Activated T-helper 1 cell treated with anti-CD3 and anti-CD28 coated beads, Interleukin-2, amount 50 U/mL, for 16 hours (primary cell): ENCODE measurements at places on chromosomes 4 and X.

DNA sequence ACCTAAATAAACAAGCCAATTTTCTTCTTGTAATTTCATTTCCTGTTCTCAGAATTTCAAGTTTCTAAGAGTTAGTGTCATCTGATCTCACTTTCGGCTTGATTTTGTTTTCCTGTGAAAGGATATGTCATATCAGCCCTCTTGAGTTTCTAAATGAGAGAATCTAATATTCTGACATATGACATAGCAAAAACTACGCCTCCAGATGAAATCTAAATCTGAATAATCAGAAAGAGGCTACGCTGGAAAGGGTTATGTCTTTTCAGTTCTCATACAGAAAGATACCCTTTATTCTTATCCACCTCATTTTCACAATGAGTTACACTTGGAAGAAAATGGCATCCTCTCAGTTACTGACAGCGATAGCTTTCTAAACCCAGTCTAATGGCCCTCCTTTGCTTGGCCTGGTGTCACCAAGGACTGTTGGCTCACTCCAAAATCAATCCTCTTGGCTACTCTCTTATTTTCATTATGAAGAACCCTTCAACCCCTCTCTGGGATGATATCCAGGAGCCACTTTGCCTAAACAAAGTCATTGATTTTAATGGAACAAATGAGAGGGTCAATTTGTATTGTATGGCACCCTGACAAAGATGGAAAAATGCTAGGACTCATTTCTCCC lies 65.6 kb downstream of the ASB9 start:
- DNase-seq, result no peak

GRCh38 chr4:155005395-155006090 lies 202.9 kb upstream of the NPY2R start:
- DNase-seq, result no peak

DNA sequence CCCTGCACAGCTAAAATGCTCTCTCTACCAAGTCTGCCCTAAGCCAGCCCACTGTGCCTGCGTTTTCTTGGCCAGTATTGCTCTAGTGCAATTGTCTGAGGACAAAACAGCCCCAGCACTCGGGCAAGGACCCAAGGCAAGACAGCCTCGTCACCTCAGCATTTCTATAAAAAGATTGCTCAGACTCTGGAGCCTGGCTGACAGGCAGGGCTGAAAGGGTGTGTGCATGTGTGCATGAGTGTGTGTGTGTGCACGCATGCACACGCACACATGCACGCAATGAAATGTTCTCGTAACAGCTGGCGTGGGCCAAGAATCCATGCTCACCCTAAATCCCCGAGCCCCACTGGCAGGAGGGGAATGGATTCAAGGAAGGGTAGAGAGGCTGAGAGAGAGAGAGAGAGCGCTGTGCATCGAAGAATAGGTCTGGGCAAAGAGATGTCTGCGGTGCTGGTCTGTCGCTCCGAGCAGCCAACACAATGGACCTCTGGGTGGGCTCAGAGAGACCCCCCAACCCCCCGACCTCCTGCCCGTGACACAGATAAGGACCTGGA lies 579.2 kb downstream of the BCOR start:
- DNase-seq, result no peak

- DNase-seq, result no peak
These were observed 60.2 kb upstream of the HS3ST1 start for GRCh38 chr4:11488657-11489452.

DNA sequence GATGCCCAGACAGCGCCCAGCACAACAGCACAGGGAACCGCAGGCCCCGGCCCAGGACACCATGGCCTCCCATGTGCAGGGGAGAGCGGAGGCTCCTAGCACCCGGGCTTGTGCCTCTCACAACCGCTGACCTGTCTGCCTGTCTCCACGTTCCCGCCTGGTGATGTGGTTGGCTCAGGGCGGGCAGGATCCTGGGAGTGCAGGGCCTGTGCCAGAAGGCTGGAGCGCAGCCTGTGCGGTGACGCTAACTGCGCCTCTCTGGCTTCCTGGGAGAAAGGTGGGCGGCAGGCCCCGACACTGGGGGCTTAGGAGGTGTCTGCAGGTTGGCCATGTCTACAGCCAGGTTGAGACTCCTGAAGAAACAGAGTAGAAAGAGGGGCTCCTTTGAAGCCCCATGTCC lies 48.7 kb downstream of the CPZ start:
- DNase-seq, result no peak

- DNase-seq, result no peak
These were observed 405.0 kb upstream of the MAGEB18 start for GRCh38 chrX:25733148-25733547.

DNA sequence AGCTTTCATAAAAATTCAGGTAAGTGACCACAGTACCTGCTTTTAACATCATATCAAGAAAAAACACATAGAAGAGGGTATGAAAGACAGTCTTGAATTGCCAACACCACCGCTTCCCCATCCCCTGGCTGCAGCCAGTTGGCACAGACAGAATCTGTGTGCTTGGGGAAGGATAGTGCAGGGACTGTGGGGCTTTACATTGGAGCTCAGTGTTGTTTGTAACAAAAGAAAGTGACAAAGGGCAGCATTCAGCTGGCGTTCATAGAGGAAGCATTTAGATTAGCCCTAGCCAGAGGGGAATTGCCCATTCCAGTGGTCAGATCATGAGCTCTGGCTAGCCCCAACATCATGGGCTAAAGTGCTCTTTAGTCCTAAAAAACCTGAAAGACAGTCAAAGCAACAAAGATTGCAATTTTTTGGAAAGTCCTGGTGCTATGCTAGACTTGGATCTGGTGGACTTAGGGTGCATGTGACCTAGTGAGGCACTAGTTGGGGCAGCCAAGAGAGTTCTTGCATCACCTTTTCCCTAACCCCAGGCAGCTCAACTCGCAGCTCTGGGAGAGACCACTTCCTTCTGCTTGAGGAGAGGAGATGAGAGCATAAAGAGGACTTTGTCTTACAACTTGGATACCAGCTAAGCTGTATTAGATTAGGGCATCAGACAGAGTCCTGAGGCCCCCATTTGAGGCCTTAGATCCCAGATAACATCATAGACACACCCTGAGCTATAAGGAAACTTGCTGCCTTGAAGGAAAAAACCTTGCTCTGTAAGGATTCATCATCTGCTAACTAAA lies 1602.4 kb upstream of the ADGRL3 start:
- DNase-seq, result no peak

DNA sequence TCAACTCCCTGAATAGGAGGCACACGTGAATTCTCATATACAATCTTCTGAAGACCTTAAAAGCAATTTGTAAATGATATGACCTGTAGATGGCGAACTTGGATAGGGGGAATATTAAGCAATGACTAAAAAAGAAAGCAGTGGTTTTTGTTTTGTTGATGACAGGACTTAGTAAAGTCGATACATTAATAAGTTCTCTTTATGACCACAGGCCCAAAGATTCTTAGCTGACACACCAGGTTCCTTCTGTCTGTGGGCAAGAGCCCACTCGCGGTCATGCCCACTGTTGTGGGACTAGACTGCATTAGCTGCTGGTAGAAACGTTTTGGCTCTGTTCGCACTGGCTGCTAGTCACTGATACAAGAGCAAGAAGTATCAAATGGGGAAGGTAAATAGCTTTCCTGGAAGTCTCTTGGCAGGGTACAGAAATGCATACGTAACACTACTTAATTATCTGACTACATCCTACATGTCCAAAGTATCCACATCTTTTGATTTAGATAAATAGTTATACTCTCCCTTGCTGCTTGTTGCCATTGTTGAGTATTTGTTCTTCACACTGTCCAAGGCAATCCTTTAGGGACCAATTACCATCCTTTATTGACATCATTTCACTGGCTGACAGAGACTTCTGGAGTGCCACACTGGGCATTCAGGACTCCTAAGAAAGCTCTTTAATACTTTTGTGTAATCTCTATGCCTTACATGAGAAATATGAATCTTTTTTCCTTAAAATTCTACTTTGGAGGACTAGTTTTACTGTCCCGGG lies 31.0 kb downstream of the ALPK1 start:
- no peak for DNase-seq

DNA sequence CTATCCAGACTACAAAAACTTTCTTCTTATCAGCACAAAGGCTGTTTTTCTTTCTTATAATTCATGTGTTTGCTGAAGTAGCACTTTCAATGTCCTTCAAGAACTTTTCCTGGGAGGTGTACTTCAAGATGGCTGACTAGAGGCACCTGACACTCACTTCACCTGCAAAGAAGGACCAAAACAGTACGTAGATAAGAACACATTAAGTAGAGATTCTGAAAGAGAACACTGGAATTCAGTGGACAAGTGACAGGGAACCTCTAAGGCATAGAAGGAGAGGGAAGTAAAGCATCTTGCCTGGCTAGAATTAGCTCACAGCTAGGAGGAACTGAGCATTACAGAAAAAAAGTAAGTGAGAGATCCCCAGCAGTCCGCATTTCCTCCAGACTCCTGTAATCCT lies 21.7 kb upstream of the BMP15 start:
- DNase-seq, result no peak

- no peak for DNase-seq
These were observed 245.9 kb upstream of the GIMD1 start for GRCh38 chr4:106614441-106614840.

GRCh38 chrX:113759422-113759821 lies 824.5 kb upstream of the HTR2C start:
- DNase-seq, result no peak

- no peak for DNase-seq
These were observed 3.7 kb upstream of the BEX4 start for GRCh38 chrX:103211012-103211715.

DNA sequence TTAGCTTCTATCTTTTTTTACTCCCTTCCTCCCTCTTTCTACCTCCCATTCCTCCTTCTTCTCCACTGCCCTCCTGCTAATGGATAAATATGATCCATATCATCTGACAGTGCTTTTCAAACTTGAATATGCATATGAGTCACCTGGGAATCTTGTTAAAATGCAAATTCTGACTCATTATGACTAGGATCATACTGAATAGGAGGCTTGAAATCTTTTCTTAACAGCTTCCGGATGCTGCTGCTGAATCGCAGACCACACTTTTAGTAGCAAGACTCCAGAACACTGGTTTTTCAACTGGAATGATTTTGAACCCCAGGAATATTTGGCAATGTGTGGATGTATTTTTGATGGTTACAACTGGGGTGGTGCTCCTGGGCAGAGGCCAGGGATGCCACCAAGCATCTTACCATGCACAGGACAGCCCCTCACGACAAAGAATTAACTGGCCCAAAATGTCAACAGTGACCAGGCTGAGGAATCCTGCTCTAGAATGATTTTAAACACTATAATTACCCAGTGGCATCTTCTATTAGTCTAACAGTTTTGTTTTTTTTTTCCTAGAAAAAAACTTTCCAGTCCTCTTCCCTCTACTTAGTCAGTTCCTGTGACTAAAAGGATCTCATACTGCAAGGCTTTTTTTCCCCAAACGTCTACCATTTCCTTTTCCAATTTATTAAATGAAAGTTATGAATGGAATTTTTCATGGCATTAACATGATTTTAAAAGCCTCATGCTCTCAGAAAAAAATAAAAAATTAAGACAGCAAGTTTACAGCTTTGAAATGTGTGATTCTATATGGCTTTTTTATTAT lies 10.6 kb upstream of the PYURF start:
- no peak for DNase-seq

- no peak for DNase-seq
These were observed 53.8 kb upstream of the NAP1L5 start for GRCh38 chr4:88751258-88752075.

DNA sequence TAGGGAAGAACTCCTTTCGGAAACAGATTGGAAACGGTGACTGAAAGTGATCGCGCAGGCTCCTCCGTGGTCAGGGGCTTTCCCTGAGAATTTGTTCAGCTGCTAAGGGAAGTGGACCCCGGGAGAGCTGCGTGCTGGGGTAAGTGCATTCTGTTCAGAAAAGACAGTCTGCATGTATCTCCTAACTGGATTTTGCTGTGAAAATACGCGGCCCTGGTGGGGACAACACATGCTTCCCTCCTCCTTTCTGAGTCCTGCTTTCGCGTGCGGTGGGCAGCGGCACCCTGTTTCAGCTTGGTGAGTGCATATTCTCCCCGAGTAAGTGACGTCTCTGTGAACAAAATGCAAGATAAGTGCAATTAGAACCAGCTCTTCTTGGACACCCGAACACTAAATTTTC lies 195.6 kb downstream of the STIM2 start:
- no peak for DNase-seq

GRCh38 chr4:80184825-80185756 lies 12.2 kb upstream of the PRDM8 start:
- DNase-seq, result no peak

DNA sequence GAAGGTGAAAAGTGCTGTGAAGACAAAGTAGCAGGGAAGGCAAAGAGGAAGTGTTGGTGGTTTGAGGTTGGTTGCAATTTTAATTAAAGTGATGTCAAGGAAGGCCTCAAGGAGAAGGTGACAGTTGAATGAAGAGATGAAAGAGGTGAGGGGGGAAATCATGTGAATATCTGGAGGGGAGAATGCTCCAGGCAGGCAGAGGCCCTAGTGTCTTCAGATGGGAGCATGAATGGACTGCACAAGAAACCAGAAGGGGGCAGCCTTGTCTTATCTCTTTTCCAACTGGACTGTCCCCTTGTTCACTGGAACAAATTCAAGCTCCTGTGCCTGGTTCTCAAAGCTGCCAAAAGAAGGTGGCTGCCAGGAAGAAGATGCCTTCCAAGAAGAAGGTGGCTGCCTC lies 68.4 kb downstream of the MAOB start:
- no peak for DNase-seq
